ENCODE measurements at places on chromosomes 3 and 15.
A peak's percentile ranks its signal among the peaks of the same experiment; 100 is the strongest.

DNA sequence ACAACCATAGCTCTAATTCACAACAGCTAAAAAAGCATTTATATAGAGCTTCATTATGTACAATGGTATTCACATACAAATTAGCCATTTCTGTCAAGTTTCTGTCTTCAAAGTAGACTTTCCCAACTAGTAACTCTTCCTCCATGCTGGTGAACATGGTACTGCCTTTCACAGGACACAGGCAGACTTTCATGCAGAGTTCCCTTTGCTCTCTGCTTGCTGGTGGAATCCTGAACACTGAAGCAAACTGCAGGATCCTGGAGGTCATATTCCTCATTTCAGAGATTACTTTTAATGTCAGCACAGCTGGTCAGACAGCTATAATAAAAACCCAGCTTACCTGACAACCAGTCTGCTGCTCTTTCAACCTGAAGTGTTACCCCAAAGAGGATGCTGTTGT lies 53.6 kb downstream of the TASOR start:
- DNase-seq = no peak

DNA sequence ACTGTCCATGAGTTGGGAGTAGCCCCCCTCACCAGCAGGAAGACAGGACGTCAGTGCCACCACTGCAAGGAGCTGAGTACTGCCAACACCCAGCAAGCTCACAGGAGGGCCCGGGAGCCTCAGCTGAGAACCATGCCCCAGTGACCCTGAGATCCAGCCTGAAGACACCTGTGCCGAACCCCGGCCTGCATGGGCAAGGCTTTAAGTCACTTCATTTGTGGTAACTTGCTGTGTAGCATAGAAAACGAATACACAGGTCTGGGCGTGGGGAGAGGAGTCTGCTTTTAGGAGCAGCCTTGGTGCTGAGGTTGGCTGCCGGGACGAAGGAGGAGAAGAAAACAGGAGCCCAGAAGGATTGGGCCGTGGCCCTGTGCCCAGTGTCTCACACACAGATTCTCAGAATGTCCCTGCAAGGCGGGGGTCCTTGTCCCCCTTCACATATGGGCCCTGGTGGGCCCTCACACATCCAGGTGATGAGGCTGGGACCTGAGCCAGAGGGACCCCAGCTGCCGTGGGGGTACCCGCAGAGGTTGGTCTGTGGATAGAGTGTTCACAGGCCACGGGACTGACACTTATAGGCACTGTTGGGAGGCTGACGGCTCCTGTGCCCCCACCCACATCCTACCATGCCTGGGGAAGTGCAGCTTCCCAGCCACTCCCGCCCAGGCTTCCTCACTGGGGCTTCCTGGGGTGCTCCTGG lies 85.3 kb downstream of the PLXNA1 start:
- DNase-seq = no peak

DNA sequence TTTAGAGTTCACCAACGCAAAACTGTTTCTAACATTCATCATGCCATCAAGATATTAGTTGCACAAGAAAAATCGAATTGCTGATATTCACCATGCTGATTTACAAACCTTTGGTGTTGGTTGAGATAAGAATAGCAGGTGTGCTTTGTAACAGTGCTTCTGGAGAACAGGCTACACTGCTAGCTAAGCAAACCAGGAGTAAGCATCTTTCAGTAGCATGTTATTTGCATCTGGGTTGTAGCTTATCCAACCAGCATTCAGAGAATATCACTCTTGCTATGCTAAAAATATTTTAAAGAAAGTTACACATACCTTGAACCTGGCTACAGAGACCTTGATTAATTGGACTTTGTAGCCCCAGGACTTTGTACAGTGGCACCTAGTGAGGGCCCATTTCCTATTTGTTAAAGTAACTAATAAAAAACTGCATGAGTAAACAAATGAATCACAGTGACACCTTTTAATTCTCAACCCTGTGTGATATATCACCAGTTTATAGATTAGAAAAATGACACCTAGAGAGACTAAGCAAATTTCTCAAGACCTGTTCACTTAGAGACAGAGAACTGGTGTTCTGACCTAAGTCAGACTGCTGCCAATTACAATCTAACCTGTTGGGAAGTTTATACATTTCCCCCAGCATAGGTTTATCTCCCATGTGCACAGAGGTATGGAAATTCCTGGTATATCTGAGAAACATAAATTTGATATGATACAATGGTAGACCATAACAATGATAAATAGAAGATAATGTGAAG lies 435.5 kb upstream of the TGFBR2 start:
- DNase-seq = no peak

DNA sequence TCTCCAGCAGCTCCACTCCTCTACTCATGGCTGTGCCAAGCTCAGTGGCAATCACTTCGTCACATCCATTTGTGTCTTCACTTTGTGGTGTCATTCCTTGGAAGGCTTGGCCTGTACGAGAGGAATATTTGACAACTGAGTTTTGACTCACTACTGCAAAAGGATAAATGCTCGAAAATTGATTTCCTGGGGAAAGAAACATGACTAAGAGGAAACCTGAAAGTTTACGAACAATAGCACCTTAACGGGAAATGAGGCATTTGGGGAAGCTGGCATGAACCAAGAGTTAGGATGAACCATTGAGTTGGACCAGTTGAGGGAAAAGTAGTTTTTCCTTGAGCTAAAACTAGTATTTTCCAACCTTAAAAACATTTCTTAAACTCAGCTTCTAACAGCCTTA lies 74.2 kb upstream of the ABHD17C start:
- DNase-seq = no peak

GRCh38 chr15:38090223-38090622 lies 155.8 kb downstream of the TMCO5A start:
- no peak for DNase-seq

GRCh38 chr3:129185783-129186182 lies 2.1 kb upstream of the CNBP start:
- DNase-seq = no peak

GRCh38 chr15:36769098-36769497 lies 189.7 kb downstream of the CDIN1 start:
- DNase-seq = no peak

DNA sequence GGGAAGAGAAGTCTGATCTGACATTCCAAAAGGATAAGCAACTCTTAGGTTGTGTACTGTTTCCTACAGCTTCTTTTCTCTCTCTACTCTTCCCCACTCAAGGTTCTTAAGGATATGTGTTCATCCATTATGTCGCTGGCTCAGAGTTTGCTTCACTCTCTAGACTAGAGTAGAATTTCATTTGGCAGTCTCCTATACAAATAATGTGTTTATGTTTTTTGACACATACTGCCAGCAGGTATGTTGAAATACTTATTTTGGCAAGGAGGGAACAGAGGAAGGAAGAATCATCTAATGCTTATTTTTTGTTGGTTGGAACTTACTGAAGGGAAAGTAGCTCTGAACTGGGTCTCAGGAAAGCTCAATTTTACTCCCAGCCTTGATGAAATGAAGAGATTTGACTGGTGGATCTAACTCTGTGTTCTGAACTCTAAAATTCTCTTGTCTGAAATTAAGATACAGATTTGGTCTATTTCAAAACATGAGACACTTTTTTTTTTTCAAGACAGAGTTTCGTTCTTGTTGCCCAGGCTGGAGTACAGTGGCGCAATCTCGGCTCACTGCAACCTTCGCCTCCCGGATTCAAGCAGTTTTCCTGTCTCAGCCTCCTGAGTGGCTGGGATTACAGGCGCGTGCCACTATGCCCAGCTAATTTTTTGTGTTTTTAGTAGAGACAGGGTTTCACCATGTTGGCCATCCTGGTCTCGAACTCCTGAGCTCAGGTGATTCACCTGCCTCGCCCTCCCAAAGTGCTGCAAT lies 7.6 kb upstream of the EMC3 start:
- no peak for DNase-seq

GRCh38 chr15:101641894-101642293 lies 10.3 kb downstream of the TM2D3 start:
- no peak for DNase-seq

- no peak for DNase-seq
Observed at GRCh38 chr3:195761123-195761566, 40.4 kb downstream of the MUC20 start.

- no peak for DNase-seq
Observed at GRCh38 chr15:93452537-93453211, 363.7 kb upstream of the RGMA start.

DNA sequence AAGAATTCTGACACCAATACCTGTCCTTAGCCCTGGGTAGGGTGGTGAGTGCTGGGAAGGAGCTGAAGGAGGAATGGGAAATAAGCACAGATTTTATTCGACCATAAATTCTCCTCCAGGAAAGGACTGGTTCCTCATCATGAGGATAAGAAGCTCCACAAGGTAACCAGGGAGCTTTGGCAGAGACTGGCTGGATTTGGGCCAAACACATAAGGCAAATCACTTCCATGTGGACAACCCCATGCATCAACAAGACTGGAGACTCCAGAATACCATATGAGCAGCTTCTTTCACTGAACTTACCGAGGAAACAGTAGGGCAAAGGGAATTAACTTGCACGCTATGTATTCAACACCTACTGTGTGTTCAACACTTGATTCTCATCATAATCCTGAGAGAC lies 312.5 kb downstream of the NTRK3 start:
- DNase-seq = no peak

DNA sequence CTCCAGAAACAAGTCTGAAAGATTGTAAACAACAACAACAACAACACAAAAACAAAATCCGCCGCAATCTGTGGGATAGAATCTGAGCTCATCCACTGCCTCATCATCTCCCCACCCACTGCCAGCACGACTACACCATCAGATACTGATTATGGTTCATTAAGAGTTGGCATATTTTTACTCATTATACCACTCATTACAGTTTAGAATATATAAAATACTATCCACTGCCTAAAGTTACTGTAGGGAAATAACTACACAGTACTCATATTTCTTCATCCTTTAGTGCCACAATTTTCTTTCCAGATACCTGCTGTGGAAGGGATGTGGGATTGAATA lies 152.5 kb upstream of the PEX5L start:
- DNase-seq = no peak

- no peak for DNase-seq
Observed at GRCh38 chr3:124802702-124803101, 72.5 kb downstream of the UMPS start.

GRCh38 chr3:196666001-196666867 lies 26.7 kb downstream of the NRROS start:
- no peak for DNase-seq

- DNase-seq = no peak
Observed at GRCh38 chr3:136858381-136858780, 3.6 kb upstream of the NCK1 start.

GRCh38 chr3:170689296-170689829 lies 103.5 kb upstream of the SLC7A14 start:
- peak; percentile 93 for DNase-seq

DNA sequence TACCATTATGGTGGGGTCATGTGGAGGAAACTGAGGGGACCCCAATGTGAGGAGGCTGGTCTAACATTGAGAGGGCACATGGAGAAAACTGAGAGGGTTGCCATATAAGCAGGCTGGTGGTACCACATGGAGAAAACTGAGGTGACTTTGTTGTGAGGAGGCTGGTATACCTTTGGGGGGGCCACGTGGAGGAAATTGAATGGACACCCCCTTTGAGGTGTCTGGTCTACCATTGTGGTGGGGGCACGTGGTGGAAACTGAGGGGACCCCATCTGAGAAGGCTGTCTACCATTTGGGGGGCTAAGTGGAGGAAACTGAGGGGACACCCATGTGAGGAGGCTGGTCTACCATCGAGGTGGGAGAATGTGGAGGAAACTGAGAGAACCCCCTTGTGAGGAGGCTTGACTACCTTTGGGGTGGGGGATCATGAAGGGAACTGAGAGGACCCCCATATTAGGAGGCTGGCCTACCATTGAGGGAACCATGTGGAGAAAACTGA lies 163.8 kb downstream of the FBLN2 start:
- DNase-seq = no peak

DNA sequence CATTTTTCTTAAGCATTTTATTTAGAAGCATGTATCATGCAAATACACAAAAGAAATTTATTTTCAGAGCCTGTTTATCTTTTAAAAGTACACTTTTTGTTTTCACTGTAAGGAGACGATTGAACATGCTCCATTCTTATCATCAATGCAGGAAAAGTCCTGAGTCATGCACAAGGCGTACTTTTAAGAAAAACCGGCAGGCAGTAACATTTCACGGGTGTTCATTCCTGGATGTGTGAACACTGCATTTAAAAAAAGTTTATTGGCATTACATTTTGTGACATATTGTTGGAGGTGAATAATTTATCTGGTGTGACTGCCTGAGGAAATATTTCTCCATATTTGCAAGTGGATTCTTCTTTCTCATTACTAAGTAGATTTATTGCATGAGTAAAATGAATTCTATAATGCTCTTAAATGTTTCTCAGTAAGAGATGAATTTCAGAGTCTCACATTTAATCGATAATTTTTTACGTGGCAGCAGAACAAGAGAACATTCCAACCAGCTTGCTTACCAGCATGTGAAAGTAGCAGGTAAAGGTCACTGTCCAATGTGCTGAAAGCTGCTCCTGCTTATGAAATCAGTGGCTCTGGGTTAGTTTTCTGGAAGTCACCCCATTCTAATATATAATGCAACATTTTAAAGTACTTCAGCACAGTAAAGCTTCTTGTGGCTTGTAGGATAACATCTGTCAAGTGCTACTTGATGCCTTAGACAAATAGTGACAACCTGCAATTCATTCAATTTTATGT lies 87.0 kb downstream of the SV2B start:
- DNase-seq = no peak

DNA sequence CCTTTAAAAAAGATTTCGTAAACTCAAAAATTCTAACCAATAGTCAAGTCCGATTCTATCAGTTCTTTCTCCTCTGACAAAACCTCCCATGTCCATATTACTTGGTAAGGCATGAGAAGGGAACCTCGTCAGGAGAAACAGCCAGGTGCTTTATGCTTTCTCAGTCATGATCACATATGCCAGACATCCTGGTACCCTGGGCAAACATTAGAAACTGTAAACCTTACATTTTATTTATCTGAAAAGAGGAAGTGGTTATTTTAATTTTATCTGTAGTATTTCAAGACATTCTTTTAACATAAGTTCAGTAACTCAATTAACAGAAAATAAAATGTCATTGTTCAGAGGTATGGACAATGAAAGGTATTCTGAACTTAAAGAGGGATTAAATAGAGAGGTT lies 474.8 kb upstream of the GBE1 start:
- DNase-seq = no peak

DNA sequence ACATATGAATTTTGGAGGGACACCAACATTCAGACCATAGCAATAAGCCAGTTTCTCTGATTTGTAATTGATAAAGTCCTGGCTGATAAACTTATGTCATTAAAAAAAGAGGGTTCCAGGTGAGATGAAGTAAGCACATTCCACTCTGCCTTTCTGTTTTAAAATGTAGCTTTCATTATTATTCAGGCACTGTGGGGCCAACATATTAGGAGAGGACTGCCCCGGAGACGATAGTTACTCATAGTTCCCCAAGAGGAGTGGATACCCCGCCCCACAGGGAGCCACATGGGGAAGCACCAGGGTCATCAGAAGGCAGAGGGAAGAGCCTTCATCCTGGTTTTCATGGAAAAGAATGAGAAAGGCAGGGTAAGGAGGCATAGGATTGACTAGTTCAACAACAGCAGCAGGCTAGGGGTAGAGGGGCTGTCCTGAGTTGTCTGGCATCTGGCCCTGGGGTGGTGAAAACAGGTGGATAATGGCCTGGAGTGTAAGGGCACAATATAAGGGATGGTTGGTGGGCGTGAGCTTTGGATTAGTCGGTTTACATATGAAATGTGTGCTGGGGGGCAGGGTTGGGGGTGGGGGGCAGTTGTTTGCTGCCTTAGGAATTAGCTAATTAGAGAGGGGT lies 78.7 kb upstream of the PROK2 start:
- no peak for DNase-seq
